ENCODE measurements at places on chromosomes 1 and 21. TPM values are rescaled to one million over a fixed set of nuclear protein-coding genes. Genes with fewer than 3 reads are reported as not detected.

The ZNF672 gene
- 19.8 TPM for total RNA-seq

The CFHR3 gene
- total RNA-seq: not detected

The PDC gene
- not detected for total RNA-seq

The FALEC gene
- total RNA-seq: not detected

The CA6 gene
- not detected for total RNA-seq
